Activated naive CD4-positive, alpha-beta T cell treated with anti-CD3 and anti-CD28 coated beads for 36 hours (primary cell): ENCODE measurements at places on chromosomes 13 and 19.

GRCh38 chr13:44237276-44237767, 136.3 kb upstream of the SERP2 start:
- peak; percentile 49 for DNase-seq

DNA sequence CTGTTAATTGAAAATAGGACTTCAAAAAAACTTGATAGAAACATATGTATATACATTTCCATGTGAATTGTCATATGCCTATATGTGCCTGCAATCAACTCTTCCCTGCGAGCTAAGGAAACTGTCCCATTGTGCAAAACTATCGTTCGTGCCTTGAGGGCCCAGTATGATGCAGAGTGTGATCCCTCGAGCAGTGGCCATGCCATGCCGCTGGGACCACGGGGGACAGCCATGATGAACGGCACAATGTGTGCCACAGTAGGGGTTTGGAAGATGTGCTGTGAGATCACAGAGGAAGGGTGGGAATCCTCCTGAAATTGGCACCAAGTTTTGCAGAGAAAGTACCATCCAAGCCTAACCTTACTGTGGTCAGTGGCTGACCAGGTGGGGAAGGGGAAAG, 118.1 kb upstream of the SOX1 start:
- DNase-seq, result no peak

DNA sequence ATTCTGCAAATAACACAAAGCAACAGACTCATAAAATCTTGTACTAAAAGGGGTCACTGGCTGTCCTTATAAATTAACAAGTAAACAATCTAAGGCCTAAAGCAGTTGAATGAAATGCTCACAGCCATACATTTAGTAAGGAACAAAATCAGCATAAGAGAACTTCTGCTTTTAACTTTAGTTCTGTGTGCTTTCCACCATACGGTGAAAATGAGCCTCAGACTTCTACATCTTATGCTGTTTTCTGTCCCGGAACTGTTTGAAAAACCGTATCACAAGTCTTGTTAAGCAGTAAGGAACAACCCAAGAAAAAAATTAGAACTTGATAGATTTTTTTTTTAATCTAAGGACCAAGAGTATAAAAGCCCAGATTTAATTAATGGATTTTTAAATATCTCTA, 549.1 kb upstream of the MIR17HG start:
- no peak for DNase-seq

- DNase-seq, result no peak
These were observed 36.5 kb downstream of the GTF2F2 start for GRCh38 chr13:45156565-45157361.

- no peak for DNase-seq
These were observed 344.4 kb upstream of the PCDH9 start for GRCh38 chr13:67574320-67575233.
